H54 (cell line): ENCODE measurements at places on chromosomes 16 and 17.

- DNase-seq = no peak
Measured at GRCh38 chr16:86455116-86455515, 55.2 kb upstream of the FOXF1 start.

DNA sequence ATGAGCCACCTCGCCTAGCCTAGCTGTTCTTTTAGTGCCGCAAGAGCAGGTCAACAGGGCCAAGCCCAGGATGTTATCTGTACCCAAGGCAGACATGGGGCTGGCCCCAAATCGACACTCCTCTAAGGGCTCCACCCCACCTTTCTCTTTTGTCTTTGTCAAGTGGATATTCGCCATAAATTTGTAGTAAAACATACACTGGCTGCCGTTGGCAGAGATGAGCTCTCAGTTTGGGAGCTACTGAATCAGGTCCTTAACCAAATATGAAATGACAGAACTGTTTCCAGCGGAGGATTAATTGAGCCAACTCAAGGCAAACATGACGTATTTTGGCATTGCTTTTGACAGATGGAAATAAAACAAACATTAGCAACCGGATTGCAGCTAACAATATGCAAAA lies 556.9 kb upstream of the CDH5 start:
- DNase-seq = no peak

GRCh38 chr16:12509121-12509520 lies 294.6 kb downstream of the CPPED1 start:
- no peak for DNase-seq

DNA sequence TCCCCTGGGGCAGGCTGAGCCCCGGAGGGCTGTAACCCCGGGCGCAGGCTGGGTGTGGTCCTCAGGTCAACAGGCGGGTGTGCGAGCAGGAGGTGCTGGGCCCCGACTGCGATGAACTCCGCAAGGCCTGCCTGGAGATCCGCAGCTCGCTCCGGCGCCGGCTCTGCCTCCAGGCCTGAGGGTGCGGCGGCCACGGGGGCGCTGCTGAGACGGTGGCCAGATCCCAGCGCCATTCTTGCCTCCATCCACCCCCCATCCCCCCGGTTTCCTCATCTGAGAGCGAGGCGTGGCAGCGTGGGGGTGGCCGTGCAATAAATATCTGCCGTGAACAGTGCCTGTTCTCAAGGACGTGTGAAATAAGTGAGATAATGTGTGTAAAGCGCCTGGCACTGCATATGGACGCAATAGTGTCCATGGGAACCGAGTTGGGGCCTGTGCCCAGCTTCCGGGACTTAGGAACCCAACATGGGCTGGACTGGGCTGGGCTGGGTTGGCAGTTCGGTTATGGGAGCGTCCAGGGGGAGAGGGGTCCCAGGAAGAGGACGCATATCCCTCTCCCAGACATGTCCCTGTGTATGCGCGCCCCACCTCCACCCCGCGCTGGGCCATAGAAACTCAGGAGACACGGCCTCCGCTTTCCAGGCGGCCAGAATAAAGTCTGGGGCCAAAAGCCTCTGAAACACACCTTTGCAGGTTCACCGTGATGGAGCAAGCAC lies 15.0 kb downstream of the ZNF213 start:
- DNase-seq = no peak

GRCh38 chr17:17416400-17417360 lies 60.1 kb upstream of the MED9 start:
- DNase-seq = no peak

DNA sequence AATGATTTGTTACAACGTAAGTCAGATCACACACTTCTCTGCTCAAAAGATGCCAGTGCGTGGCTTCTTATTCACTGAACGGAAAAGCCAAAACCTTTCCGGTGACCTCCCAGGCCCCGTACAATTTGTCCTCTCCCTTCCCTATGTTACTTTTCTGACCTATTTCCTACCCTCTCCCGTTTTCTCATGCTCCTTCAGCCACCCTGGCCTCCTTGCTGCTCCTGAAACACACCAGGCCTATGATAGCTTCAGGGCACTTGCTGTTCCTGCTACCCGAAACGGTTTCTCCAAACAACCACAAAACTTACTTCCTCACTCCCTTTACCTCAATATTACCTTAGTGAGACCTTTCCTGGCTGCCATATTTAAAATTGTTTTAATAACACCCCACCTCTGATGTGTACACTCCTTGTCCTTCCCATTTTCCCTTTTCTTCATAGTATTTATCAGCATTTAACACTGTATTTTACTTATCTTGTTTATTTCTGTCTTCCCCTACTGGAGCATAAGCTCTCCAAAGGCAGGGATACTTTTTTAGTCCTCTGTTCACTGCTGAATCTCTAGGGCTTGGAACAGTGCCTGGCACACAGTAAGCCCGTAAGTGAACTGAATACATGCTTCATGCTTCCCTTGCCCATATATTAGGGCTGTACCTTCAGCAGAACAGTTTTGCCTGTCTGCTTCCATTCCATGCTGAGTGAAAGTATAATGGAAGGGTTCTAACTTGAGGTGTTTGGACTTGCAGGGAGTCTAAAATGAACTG lies 10.9 kb upstream of the ARL2BP start:
- no peak for DNase-seq
